Neural cell (in vitro differentiated cells): ENCODE measurements at places on chromosomes 2 and 18. TPM values are rescaled to one million over a fixed set of nuclear protein-coding genes. Genes with fewer than 3 reads are reported as not detected.

CD8B2 gene
- not detected in 2 replicates for polyA plus RNA-seq

CTNNA2 gene
- polyA plus RNA-seq = 184 and 194 TPM in 2 replicates

MARCHF4 gene
- 10.1 and 13.0 TPM in 2 replicates for polyA plus RNA-seq

LOXHD1 gene
- not detected in 2 replicates for polyA plus RNA-seq

GIGYF2 gene
- 39.6 and 52.6 TPM in 2 replicates for polyA plus RNA-seq

CYP27A1 gene
- polyA plus RNA-seq = 0.90 TPM in 1 of 2 replicates, not detected in the other

SLC4A5 gene
- 3.2 and 3.9 TPM in 2 replicates for polyA plus RNA-seq
